Astrocyte (in vitro differentiated cells and primary cell): ENCODE measurements at places on chromosomes 12 and 14.

DNA sequence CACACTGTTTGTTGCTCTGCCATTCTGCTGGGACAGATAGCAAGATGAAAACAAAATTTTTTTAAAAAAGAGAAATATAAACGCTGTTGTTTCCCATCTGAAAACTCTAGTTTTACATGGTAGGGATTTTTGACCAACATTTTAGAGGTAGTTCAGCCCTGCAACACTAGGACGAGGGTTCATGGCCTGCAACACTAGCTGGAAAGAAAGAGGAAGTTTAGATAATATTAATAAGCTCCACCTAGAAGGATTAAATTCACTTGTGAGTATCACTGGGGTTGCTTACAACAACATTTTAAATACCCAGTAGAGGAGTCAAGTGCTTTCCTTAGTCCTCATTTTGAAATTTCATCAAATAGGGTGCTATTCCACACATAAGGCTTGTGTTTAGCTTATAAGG is 68.2 kb downstream of the SRGAP1 start:
- no peak for DNase-seq

DNA sequence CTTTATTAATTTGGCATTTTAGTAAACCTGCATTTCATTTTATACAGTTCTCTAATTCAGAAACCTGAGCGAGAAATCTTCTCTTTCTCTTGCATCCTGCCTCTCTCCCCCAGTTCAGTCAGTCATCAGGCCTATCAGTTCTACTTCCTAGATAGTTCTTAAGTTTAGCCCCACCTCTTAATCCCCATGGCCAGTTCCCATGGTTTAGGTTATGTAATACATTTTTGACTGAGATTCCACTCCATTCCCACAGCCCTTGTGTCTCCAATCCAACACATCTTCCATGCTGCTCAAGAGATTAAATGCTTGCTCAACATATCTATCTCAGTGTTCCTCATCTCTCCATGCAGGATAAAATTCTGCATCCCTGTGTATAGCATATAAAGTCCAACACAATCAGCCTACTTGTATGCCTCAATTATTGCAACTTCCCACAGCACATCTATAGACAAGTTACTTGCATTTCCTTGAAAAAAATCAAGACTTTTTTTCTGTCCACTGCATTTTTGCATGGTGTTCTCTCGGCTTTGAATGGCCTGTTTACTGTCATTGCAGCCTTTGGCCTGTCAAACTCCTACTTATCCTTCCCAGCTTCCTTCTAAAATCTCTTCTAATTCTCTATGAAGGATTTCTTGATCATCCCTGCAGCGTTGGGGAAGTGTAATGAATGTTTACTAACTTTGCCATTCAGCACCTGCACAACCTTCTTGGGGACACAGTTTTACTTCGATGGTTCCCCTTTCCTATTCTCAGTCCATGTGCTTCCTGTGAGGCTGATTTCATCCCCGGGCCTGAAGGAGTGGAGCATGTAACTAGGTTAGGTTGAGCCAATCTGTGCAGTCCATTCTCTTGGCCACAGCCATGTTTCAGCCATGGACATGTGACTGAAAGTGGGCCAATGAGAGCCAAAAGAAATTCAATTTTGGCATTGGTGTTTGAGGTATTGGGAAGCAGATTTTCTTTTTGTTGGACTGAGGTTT is 80.8 kb downstream of the DACT1 start:
- no peak for DNase-seq

GRCh38 chr12:94245631-94246383 is 97.4 kb downstream of the PLXNC1 start:
- no peak for DNase-seq

GRCh38 chr12:53758081-53758729 is 6.4 kb upstream of the CISTR start:
- DNase-seq, result no peak

- no peak for DNase-seq
Measured at GRCh38 chr14:34175574-34175973, 224.7 kb upstream of the EGLN3 start.

DNA sequence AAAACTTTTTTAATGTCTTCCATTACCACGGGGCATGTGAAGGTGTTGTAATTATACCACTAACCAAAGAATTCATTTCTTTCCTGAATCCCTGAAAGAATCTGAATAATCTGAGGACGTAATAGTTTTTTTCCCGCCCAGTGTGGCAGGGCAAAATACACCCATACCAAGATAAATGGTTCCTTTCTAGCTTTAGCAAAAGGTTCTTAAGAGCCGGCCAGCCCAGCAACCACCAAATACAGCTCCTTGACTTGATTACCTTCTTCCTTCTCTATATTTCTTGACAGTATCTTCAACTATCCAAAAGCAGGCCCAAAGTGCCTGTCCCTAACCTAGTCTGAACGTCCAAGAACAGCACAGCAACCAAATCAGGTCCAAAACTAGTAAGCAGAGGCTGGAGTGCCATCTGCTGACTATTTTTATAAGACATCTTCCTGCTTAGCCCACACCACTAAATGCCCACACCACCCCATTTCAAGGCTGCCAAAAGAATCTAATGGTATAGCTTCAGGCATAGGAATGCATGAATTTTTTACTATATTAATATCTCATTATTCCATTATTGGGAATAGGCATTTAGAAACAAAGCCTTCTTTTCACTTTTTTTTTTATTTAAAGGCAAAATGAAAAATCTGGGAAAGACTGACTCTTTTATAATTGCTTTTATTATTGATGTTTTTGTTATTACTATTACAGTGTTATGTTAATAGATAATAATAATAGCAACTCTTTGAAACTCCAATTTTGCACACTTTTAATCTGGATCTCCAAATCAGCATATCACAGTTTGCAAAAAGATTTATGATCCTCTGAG is 524.4 kb downstream of the MED13L start:
- peak; percentile 50 for DNase-seq

DNA sequence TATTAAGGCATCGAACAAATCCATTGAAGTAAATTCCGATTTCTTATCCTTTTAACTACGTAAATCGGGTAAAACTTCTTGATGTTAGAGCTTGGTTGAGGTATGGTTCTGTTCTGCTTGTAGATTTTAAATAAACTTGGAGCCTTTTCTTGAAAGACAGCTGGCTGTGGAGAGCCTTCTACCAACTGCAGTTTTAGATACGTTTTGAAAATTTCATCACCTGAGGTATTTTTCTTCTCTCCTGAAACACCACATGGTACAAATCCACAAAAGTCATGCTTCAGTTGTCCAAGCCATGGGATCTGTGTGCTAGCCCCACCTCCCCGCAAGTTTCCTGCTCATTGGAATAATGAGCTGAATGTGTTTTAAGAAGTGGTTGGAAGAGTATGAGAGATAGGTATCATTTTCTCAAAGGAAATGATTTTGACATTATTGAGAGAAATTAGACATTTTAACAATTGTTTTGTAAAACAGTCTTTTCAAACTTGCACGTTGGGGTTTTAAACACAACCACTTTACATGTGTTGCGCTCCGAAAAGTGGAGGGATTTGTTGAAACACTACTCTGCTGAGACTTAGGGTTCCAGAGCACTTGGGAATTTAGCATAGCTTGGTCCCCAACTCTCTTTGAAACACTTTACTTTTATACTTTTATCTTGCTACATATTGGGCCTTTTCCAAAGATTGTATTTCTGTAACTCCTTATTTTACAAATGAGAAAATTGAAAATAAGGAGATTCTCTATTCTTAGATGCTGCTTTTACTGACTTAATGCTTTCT is 1.4 kb downstream of the PPM1A start:
- DNase-seq, result peak; percentile 26

DNA sequence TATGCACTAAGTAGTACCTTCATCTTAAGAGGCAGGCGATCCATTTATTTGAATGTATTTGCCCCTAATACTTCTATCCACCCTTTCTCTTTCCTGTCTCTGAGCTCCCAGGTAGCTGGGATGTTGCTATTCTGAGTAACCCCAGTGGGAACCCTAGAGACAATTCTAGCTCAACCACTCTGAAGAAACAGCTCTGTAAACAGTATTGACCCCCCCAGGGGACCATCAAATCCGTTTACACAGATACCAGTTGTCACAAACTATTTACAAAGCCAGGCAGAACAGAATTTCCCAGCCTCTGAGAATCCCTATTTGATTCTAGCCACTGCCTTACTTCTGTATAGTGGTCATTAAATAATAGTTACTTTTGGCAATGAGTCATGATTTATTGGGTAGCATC is 64.9 kb downstream of the MIPOL1 start:
- DNase-seq, result no peak

DNA sequence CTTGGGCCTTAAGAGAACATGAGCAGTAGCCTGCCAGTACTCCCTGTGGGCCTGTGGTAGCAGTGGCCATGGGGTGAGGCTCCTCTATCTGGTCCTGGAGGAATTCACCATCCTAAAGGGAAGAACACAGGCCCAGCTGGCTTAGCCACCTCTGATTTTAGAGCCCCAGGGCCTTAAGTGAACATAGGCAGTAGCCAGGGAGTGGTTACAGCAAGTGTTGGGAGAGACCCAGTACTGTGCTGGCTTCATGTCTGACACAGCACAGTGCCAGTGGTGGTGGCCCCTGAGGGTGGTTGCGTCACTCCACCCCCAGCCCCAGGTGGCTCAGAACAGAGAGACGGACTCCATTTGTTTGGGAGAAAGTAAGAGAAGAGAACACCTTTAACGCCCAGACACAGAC is 105.1 kb downstream of the TXNDC16 start:
- no peak for DNase-seq

DNA sequence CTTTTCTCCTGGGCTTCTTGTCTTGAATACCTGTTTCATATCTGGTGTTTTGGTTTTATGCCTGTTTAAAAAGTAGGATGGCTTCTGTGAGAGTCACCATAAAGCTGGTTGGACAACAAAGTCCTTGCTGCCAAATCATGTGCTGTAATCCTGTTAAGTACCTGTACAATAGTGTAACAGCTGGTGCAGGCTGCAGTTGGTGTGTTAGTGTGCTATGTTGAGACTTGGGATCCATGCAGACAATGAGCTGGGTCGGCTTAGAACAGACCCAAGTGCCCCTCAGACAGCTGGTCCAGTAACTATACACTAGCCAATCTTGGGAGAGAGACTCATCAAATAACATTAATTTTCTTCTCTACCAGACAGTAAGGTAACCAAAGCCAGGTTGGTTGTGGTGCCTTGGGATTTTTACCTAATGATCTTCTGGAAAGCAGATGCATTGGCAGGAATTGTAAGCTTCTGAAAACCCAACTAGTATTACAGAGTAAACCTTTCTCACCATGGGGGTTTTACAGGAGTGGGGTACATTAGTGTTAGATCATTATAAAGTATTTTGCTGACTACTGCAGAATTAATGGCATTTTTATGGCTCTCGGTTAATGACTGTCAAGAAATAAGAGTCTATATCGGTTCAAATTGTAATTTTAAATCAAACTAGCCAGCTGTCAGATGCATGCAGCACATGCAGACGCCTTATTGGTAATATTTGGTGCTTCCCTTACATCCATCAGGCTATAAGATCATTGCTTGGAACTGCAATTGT is 231.2 kb downstream of the PDZRN4 start:
- DNase-seq, result no peak

GRCh38 chr14:50947446-50947845 is 3.2 kb upstream of the PYGL start:
- no peak for DNase-seq

- DNase-seq, result no peak
Measured at GRCh38 chr14:70785556-70785955, 23.8 kb downstream of the MAP3K9 start.

DNA sequence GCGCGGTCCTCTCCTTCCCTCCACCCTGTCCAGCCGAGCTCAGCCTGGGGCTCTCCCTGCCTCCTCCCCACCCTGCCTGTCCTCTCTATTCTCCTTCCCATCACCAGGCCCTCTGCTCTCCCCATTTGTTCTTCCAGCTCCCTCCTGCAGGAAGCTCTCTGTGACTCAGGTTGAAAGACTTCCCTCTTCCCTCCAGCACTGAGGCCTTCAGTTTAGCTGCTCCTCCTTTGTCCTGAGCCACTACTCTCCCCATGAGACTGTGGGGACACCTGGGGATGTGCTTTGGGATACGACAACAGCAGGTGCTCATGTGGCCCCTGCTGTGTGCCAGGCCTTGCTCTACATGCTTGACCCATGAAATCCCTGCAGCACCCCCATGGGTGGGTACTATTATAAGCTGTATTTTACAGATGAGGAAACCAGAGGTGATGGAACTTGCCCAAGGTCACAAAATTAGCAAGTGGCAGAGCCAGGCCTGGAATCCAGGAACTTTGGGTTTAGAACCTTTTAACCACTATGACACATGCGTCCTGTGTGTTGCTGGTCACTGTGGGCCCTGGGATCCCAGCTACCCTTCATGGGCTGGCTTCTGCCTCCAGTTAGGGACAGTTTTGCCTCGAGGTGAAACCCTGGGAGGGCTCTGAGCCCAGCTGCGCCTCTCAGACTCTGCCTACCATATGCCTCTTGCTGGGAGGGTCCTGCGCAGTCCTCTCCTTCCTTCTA is 5.5 kb downstream of the KRT80 start:
- peak; percentile 89 for DNase-seq

GRCh38 chr12:98769068-98769467 is 124.0 kb downstream of the APAF1 start:
- no peak for DNase-seq

- no peak for DNase-seq
Measured at GRCh38 chr14:94685681-94686485, 73.7 kb downstream of the SERPINA3 start.

DNA sequence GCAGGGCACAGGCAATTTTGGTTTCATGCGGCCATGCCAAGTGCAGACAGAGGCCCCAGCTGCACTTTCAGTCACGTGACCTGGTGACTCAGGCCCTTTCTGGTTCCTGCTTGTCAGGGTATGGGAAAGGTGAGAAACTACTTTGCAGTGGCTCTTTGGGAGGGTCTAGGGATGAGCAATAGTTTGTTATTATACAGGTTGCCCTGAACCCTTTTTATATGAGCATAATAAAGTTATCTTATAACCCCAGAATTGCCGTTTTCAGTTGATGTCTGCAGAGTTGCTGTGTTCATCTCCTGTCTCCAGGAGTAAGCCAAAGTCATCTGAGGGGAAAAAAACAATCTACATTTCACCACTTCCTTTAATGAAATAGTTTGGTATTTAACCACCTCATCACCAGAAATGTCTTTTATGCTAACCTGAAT is 30.9 kb upstream of the EMP1 start:
- DNase-seq, result peak; percentile 73

GRCh38 chr12:7090222-7090998 is 1.8 kb downstream of the C1R start:
- no peak for DNase-seq

DNA sequence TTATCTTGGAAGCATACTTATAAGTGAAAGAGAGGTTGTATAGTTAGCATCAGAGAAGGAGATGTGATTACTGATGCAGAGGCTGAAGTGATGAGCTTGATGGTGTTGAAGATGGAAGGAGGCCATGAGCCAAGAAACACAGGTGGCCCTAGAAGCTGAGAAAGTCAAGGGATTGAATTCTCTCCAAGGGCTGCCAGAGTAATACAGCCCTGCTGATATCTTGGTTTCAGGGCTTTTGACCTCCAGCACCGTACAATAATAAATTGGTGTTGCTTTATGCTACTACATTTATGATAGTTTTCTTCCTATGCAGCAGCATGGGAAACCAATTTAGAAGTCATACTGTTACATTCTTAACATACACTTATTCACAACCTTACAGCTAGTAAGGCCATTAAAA is 1133.3 kb downstream of the AACS start:
- no peak for DNase-seq
